Astrocyte of the cerebellum (primary cell): ENCODE measurements at places on chromosomes 3 and 15.

DNA sequence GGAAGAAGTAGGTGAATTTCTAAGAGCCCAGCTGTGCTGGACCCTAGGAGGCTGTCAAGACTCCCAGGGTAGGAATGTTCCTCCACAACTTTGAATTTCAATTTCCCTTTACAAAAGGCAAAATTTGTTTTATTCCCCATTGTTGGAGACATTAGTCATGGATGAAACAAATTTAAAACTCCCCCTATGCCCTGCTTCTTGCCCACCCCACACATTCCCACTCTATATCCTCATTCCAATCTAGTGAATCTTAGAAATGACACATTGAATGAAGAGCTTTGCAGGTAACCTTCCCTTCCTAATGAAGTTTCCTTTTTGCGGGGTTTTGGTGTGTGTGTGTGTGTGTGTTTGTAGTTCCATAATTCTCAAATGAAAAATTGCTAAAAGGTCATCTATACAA is 72.6 kb downstream of the CCNL1 start:
- no peak for DNase-seq

GRCh38 chr15:49036650-49037545 is 9.3 kb downstream of the SECISBP2L start:
- DNase-seq: peak; percentile 6

GRCh38 chr3:136196064-136196400 is at the start of gene MSL2:
Gene MSL2 (minus strand): TSS chr3:136196335. CDS start chr3:136195113, 1,222 bp downstream.
- DNase-seq: no peak

GRCh38 chr3:162443376-162443775 is 946.8 kb downstream of the OTOL1 start:
- no peak for DNase-seq

GRCh38 chr3:44962621-44963393 is 13.2 kb downstream of the ZDHHC3 start:
- no peak for DNase-seq

- no peak for DNase-seq
Measured at GRCh38 chr3:133805384-133805701, 272 bp upstream of the SRPRB start.

GRCh38 chr3:167885277-167885676 is 149.8 kb downstream of the SERPINI1 start:
- no peak for DNase-seq

- no peak for DNase-seq
Measured at GRCh38 chr3:112143689-112144088, 10.6 kb upstream of the GCSAM start.

DNA sequence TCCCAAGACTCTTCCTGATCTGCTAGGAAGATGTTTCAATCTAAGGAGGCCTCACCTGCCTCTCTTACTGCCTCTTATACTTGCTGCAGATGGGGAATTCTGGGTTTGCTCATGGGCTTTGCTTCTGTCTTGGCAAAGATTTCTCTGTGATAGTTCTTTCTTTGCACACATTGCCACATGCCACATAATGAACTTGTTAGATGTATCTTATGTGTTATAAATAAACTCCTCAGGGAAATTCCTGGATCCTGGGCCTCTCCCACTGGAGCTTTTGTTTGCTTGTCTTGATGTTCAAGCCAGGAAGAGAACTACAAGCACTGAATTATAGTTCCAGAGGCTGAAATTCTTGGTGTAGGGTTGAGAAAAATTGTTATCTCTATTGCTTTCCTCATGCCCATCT is 12.2 kb downstream of the RTP1 start:
- no peak for DNase-seq

- no peak for DNase-seq
Measured at GRCh38 chr15:90955624-90956273, 1.1 kb downstream of the RCCD1 start.

- no peak for DNase-seq
Measured at GRCh38 chr15:94107652-94108051, 123.7 kb upstream of the MCTP2 start.

DNA sequence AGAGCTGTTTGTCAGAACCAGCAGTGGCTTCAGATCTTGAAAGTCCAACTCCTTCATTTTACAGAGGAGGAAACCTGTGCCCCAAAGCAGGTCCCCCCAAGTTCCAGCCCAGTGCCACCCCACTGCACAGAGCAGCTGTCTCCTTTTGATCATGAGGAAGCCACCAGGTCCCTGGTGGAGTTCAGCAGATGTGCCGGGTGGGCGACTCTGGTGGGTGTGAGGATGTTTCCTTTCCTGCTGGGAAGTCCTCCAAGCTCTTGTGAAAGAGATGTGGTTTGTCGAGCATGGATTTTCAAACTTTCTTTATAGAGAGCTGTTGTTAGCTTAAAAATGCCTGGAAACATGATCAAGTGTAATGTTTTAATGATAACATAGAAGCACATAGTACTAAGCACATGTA is 52.0 kb downstream of the SMAD3 start:
- no peak for DNase-seq
